ENCODE measurements at places on chromosomes 11 and 22.

DNA sequence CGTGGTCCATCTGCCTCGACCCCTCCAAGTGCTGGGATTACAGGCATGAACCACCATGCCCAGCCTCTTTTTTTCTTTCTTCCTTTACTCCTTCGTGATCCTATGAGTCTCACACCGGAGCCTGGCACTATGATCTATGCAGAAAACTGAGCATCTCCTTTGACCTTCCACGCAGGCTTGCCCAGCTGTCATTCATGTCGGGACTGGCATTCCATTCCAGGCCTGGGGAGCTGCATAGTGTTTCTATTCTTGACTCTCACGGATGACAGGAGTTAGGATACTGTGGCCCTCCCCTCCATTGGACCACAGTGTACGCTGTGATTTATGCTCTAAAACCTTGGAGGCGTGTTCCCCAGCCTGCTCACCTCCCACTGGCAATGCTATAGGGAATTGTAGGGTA is 611.8 kb downstream of the BRD1 start:
- peak; percentile 10 for DNase-seq

GRCh38 chr11:83827940-83828554 is 541.9 kb upstream of the CCDC90B start:
- DNase-seq: no peak

- no peak for DNase-seq
Measured at GRCh38 chr22:27407369-27407985, 394.1 kb downstream of the MN1 start.

GRCh38 chr11:29200791-29201562 is 815.9 kb downstream of the KCNA4 start:
- DNase-seq: no peak

- no peak for DNase-seq
Measured at GRCh38 chr11:134032501-134033091, 36.3 kb upstream of the JAM3 start.

DNA sequence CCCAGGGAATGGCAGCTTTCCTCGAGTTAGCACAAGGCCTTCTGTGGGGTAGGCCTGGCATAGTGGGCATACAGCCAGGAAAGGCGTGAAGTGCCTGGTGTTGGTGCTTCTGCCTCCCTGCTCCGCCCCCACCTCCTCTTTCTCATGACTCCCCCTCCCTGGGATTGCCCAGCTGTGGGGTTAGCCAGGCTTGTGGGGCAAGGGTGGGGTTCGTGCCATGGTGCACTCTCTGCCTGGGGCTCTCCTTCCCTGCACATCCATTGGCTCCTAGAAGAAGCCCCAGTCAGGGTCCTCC is 236.8 kb upstream of the NCAM1 start:
- no peak for DNase-seq

- DNase-seq: no peak
Measured at GRCh38 chr11:31699066-31699465, 112.1 kb downstream of the PAX6 start.

GRCh38 chr11:19499999-19500398 is 212.6 kb upstream of the NAV2 start:
- no peak for DNase-seq

DNA sequence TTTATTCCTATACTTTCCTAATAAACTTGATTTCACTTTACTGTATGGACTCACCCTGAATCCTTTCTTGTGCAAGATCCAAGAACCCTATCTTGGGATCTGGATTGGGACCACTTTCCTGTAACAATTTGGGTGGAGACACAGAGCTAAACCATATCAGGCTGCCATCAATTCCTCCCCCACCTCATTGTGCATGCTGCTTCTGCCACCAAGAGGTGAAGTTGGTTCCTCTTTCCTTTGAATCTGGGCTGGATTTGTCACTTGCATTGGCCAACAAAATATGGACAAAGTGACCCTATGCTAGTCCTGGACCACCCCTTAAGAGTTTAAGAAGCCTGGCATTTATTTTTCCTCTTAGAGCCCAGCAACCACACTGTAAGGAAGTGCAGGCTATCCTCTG is 39.4 kb upstream of the CEP295 start:
- DNase-seq: no peak

DNA sequence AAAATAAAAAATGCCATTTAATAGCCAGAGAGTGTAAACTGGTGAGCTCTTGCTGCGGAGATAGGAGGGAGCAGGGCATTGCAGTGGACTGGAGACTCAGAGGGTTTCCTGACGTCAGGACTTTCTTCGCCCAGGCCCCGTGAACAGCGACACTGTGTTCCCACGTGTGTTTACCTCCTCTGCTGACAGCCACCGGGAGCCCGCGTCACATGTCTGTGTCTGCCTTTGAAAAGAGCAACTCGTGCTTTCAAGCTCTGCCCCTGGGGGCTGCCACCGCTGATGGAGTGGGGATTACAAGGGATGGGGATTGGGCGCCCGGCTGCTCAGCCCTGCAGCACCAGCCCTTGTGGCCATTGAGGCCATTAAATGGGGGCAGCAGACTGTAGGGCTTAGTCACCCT is 3.3 kb downstream of the TANGO2 start:
- no peak for DNase-seq

DNA sequence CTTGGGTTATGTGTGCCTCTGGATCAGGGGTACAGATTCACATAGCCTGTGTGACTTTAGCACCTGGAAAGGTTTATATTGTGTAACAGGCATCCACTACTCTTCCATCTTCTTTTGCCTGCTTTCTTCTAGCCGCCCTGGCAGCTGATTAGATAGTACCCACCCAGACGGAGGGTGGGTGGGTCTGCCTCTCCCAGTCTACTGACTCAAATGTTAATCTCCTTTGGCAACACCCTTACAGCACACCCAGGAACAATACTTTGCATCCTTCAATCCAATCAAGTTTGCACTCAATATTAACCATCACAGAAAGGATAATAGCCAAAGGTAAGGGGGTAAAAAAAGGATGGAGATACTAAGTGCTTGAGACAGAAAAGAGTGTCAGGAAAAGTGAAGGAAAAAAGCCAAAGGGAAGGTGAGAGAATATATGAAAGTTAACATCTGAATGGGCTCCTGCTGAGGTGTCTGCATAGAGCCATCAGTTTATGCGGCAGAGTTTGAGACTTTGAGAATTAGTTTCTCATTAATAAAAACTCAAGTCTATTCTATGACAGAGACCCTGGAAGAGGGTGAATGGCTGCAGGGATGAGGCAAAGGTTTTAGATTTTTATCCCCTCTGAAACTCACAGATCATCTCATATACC is 2.6 kb upstream of the OR51B6 start:
- no peak for DNase-seq

DNA sequence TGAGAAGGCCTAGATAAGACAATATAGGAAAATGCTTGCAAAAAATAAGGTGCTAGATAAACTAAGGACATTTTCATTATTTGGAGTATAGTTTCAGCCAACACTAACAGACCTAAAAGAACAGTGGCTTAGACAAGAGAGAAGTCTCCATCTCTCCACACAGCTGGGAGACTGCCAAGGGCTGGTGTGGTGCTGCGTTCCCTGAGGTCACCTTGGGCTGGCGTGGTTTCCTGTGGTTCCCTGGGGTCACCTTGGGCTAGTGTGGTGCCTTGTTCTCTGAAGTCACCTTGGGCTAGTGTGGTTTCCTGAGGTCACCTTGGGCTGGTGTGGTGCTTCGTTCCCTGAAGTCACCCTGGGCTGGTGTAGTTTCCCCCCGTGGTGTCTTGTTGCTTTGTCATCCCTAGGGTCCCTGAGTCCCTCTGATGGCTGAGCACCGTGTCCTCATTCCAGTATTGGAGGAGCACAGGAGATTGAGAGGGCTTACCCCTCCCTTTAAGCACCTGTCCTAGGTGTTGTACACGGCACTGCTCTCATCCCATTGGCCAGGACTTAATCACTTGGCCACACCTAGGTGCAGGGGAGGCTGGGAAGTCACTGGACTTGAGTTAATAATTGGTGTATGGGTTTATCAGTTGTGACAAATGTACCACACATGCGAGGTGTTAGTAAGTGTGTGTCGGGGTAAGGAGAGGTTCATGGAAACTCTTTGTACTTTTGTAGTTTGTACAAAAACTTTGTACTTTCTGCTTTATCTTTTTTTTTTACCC is 14.9 kb downstream of the SAMM50 start:
- DNase-seq: no peak

DNA sequence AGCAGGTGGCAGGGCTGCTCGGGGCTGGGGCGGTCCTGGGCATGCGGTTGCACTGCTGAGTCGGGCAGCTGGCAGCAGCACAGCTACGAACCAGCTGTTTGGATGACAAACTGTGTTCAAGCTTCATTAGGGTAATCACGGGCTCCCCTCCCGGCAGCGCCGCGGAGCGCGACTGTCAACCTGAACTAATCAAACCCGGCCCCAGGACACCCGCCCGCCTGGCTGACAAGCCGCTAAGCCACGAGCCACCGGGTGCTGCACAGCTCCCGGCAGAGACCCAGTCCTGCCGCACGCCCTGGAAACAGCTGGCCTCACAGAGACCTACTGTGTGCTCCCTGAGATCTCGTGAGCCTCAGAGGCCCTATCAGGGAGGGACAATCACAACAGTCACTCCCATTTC is 60.6 kb upstream of the TCF20 start:
- DNase-seq: no peak

DNA sequence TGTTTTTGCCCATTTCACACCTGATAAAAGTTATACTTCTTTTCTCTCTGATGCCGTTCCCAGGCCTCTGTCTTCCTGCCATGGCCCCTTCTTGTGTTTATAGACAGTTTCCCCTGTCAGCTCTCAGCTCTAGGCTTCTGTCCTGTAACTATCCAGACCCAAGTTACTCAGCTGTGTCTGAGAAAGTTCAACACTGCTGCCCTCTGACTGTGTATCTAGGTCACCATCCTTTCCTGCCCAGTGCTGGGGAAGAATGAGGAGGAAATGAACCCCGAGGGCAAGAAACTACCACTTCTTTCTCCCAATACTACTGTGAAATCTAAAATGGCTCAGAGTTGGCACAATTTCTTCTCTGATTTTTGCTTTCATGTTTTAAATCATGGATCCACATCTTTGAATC is 29.6 kb downstream of the SNX19 start:
- DNase-seq: no peak

DNA sequence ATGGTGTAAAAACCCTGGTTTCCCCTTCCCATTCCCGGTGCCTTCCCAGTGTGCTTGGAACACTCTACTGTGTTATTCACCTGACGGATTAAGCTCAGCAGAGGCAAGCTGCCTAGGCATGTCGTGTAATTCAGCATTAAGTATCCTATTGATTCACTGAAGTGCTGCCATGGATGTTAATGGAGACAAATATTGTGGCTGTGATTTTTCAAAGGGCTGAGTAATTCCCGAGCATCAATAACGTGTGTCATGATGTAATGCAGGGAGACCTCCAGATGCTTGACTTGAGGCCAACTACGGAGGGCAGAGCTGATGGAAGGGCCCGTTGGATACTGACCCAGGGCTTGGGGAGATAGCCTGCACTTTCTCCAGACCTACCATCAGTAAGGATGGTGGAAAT is 269.0 kb downstream of the ST3GAL4 start:
- no peak for DNase-seq

GRCh38 chr22:19730655-19731360 is 7.5 kb downstream of the GP1BB start:
- peak; percentile 85 for DNase-seq

DNA sequence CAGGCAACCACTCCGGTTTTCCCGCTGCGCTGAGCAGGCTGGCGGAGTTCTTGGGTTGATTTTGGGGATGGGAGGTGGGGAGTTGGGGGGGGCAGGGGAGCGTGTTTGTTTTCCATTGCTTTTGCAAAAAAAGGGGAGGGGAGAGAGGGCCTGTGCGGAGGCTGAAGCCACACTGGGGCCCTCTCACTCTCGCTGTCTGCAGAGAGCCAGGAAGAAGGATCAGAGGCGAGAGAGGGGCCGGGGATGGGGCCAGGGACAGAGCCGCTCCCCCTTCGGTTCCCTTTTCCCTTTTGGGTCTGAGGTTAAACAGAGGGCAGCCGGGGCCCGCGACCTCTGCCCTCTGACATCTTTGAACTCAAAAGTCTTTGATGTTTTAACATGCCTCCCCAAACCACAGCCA is 17.4 kb upstream of the H19 start:
- no peak for DNase-seq

- DNase-seq: no peak
Measured at GRCh38 chr22:20159076-20159475, 8.2 kb upstream of the CCDC188 start.

DNA sequence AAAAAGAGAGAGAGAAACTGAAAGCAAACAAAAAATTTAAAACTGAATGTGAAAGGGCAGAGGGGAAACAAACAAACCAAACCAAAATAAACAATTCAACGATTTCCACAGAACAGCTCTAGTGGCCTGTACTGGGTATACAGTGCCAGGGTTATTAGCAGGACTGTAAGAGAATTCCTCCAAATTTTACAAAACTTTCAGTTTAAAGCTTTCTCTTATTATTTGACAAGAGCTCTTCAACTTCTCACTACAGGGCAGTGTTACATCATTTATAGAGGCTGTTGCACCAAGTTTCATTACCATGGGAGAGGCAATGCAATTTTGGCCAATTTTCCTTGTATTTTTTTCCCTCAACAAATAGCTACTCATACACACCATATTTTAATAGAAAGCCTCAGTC is 44.3 kb upstream of the CLPB start:
- no peak for DNase-seq

GRCh38 chr22:36386900-36387708 is 663 bp downstream of the MYH9 start:
- DNase-seq: peak; percentile 80

GRCh38 chr11:99177446-99177845 is 156.7 kb downstream of the CNTN5 start:
- no peak for DNase-seq

DNA sequence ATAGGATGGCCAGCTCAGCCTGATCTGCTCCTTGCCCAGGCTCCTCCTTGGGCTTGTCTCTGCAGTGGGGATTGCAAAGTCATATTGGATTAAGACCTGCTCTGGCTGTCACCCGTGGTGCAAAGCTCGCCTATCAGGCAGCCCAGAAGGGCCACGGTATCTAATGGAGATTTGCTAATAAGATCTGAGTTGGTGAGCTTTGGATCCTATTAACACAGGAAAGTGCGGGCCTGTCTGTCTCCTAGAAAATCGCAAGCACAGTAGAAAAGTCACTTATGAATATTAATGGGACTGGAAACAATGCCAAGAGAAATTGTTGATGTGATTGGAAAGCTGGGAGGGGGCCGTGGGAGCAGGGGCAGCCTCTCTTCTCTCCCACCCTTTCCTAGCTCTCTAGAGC is 72.8 kb downstream of the CHST1 start:
- DNase-seq: no peak

DNA sequence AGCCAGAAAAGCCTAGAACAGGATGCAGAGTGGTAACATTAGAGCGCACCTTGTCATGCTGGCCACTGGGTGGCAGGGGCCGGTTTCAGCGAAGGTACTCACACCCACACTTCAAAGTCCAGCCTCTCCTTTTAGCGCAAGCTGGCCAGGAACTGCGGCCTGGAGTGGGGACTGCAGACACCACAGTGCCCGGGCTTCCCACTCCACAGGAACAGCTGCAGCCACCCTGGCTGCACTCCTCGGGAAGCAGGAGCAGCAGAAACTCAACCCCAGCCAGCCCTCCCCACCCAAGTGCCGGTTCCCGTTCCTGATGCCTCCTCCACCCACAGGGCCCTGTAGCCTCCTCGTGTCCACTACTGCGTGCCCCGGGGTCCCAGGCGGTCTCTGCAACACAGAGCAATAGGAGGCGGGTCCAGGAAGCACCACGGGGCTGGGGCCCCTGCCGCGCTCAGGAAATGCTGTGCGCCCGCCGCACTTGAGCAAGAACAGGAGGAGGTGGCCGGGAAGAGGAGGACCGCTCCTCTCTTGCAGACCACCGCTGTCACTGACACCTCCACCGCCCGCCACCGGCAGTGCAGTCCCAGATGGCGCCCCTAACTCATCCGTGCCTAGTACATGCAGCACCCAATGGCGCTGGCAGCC is 2.2 kb downstream of the RFPL2 start:
- peak; percentile 86 for DNase-seq

GRCh38 chr11:118691926-118692830 is 12.7 kb upstream of the TREH start:
- no peak for DNase-seq

- DNase-seq: peak; percentile 12
Measured at GRCh38 chr22:27388090-27388600, 413.4 kb downstream of the MN1 start.

All from right lobe of liver (tissue), 6 donors.